Neural crest cell (in vitro differentiated cells): ENCODE measurements at places on chromosomes 11 and 22. TPM values are rescaled to one million over a fixed set of nuclear protein-coding genes. Genes with fewer than 3 reads are reported as not detected.

Gene MMP11
- 10.8 and 11.2 TPM in 2 replicates for total RNA-seq

Gene ARHGAP8
- total RNA-seq: 0.61 and 0.96 TPM in 2 replicates

Gene MOV10L1
- total RNA-seq: not detected in 2 replicates

Gene ZBTB16
- 36.6 and 39.4 TPM in 2 replicates for total RNA-seq

Gene LINC01488
- total RNA-seq: 0.11 TPM in 1 of 2 replicates, not detected in the other

Gene NXPE4
- total RNA-seq: not detected in 2 replicates

Gene HTR3B
- total RNA-seq: 0.26 and 0.52 TPM in 2 replicates

Gene SERPING1
- total RNA-seq: 28.0 and 31.7 TPM in 2 replicates

Gene PDGFD
- total RNA-seq: 3.3 and 3.4 TPM in 2 replicates

Gene SERHL2
- total RNA-seq: 0.36 and 0.63 TPM in 2 replicates

Gene PTPRJ
- total RNA-seq: 24.3 and 25.5 TPM in 2 replicates

Gene TRIM6
- total RNA-seq: 11.8 and 13.7 TPM in 2 replicates

Gene INPP5J
- 4.5 and 4.7 TPM in 2 replicates for total RNA-seq

Gene NRGN
- 30.3 and 30.7 TPM in 2 replicates for total RNA-seq

Gene ACRV1
- 0.73 and 1.2 TPM in 2 replicates for total RNA-seq

Gene MFNG
- 3.2 and 4.7 TPM in 2 replicates for total RNA-seq

Gene RIC8A
- 115 and 122 TPM in 2 replicates for total RNA-seq

Gene NCAPH2
- total RNA-seq: 114 and 116 TPM in 2 replicates

Gene MRGPRX3
- total RNA-seq: 0.14 TPM in 1 of 2 replicates, not detected in the other

Gene TP53AIP1
- total RNA-seq: 0.25 TPM in 1 of 2 replicates, not detected in the other

Gene RSF1
- total RNA-seq: 85.4 and 92.6 TPM in 2 replicates

Gene PLAAT2
- not detected in 2 replicates for total RNA-seq

Gene SULT4A1
- 6.3 and 7.3 TPM in 2 replicates for total RNA-seq

Gene KRTAP5-9
- not detected in 2 replicates for total RNA-seq

Gene ART5
- total RNA-seq: 1.3 and 1.4 TPM in 2 replicates

Gene MYO7A
- total RNA-seq: 2.1 and 2.5 TPM in 2 replicates

Gene KIAA0930
- total RNA-seq: 56.9 and 60.2 TPM in 2 replicates

Gene OR10A2
- not detected in 2 replicates for total RNA-seq

Gene TTC28
- total RNA-seq: 60.8 and 65.4 TPM in 2 replicates

Gene SLC35F2
- total RNA-seq: 18.2 and 18.5 TPM in 2 replicates

Gene MCAT
- 25.7 and 26.5 TPM in 2 replicates for total RNA-seq

Gene C11orf87
- 0.20 and 0.21 TPM in 2 replicates for total RNA-seq

Gene CALCB
- not detected in 2 replicates for total RNA-seq

Gene ZDHHC13
- total RNA-seq: 18.5 and 19.8 TPM in 2 replicates

Gene BIK
- 0.61 and 0.86 TPM in 2 replicates for total RNA-seq

Gene OR51B2
- total RNA-seq: not detected in 2 replicates

Gene FBXO3
- total RNA-seq: 23.2 TPM in 2 replicates

Gene MS4A6A
- total RNA-seq: not detected in 2 replicates

Gene PHOX2A
- total RNA-seq: 5.1 and 5.6 TPM in 2 replicates

Gene CD3G
- not detected in 2 replicates for total RNA-seq

Gene CRYBB2
- not detected in 2 replicates for total RNA-seq

Gene INS
- total RNA-seq: not detected in 2 replicates

Gene SEPTIN5
- total RNA-seq: 30.2 and 31.9 TPM in 2 replicates

Gene PLET1
- not detected in 2 replicates for total RNA-seq

Gene APOBEC3C
- 8.1 and 9.5 TPM in 2 replicates for total RNA-seq

Gene WNT11
- 0.16 and 0.19 TPM in 2 replicates for total RNA-seq

Gene PPFIBP2
- total RNA-seq: 10.1 and 11.6 TPM in 2 replicates

Gene CCDC34
- total RNA-seq: 38.6 and 39.4 TPM in 2 replicates

Gene MMP12
- total RNA-seq: not detected in 2 replicates
